Spleen (tissue), 13 donors: ENCODE measurements at places on chromosomes 5 and 9. TPM values are rescaled to one million over a fixed set of nuclear protein-coding genes. Genes with fewer than 3 reads are reported as not detected.

DNA sequence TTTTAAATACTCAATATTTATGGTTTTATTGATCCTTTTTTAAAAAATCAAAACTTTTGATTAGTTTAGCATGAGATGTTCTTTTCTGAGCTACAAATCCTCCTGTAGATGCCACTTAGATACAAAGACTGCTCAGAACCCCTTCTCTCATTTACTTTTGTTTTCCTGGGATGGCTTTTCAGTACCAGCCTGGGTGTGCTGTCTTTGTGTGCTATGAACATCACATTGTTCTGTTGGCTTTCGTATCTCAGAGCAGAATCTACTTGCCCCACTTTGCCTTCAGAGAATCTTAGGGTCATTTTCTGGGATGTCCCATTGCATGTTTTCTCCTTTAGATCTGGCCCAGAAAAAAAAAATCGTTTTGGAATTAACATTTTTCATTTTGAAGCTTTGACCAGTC is 85.9 kb downstream of the RASGRF2 start:
- DNase-seq, result no peak

GRCh38 chr9:3888497-3888858 is 362.7 kb upstream of the RFX3 start:
- DNase-seq, result no peak

GRCh38 chr5:14235872-14236271 is 92.7 kb downstream of the TRIO start:
- DNase-seq, result no peak

DNA sequence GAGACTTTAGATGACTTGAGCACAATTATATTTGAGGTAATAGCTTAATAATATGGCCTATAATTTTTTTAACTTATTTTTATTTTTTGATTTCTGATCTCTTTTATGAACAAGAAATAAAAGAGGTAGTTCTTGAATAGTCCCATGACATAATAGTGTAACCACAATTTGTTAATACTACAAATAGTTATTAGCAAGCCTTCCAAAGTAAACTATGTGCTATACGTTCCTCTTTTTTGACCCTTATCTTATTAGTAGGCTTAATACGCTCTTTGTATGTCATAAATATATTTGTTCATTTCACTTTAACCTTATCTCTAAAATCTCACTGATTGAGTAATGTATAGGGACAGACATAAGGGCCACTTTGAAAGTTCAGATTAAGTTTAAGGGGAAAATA is 78.7 kb upstream of the NR4A3 start:
- DNase-seq, result no peak

- DNase-seq, result no peak
Measured at GRCh38 chr5:108814551-108814950, 66.9 kb downstream of the FER start.

DNA sequence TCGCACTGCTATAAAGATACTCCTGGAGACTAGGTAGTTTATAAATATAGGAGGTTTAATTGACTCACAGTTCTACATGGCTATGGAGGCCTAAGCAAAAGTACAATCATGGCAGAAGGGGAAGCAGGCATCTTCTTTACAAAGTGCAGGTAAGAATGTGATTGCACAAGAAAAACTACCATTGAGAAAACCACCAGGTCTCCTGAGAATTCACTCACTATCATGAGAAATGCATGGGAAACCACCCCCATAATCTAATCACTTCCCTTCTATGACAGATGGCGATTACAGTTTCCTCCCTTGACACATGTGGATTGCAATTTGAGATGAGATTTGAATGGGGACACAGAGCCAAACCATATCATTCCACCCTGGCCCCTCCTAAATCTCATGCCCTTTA is 121.2 kb upstream of the ST8SIA4 start:
- DNase-seq, result no peak

- no peak for DNase-seq
Measured at GRCh38 chr5:5344606-5345005, 77.9 kb upstream of the ICE1 start.

GRCh38 chr5:72020161-72020983 is 86.9 kb upstream of the MAP1B start:
- no peak for DNase-seq

GRCh38 chr5:24598956-24599355 is 45.8 kb downstream of the CDH10 start:
- no peak for DNase-seq

GRCh38 chr5:31054453-31054852 is 139.0 kb upstream of the CDH6 start:
- no peak for DNase-seq

DNA sequence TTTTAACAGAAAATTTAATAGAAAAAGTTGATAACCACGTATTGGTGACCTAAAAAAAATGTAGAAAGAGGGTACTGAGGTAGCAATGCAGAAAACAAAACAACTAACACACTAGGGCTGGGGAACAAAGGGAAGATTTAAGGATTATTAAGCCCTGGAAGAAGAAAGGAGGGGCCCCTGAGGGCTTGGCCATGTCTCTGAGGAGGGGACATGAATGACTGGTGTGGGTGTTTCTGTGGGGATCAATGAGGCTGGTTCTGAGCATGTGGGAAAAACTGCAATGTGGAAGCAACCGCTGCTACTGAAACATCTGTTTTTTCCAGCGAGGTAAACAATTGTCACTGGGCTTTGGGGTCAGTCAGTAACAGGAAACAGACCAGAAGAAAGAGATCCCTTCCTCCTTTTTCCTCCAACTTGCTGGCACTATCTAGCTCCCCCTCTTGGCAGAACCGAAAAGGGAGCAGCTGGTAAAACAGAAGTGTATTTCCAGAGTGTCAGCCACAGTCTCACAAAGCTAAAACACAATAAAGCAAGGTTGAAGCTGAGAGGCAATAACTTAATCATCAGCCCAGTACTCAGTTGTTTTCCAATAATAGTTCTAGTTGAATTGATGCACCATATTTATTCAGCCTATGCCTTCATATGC is 48.3 kb downstream of the ATPSCKMT start:
- no peak for DNase-seq

DNA sequence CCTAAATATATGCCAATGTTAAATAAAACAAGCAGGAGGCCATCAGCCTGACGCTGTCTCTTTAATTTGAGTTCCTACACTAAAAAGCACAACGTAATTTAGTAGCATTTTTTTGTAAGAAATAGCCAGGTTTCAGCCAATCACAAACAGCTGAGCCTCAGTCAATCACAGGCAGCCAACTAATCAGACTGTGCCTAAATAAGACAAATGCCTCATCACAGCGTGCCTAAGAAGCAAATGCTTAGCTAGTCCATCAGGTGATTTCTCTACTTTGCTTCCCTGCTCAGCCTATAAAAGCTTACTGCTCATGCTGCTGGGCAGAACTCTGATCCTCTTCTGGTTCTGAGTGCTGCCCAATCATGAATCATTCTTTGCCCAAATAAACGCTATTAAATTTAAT is 38.3 kb upstream of the RORB start:
- DNase-seq, result no peak

DNA sequence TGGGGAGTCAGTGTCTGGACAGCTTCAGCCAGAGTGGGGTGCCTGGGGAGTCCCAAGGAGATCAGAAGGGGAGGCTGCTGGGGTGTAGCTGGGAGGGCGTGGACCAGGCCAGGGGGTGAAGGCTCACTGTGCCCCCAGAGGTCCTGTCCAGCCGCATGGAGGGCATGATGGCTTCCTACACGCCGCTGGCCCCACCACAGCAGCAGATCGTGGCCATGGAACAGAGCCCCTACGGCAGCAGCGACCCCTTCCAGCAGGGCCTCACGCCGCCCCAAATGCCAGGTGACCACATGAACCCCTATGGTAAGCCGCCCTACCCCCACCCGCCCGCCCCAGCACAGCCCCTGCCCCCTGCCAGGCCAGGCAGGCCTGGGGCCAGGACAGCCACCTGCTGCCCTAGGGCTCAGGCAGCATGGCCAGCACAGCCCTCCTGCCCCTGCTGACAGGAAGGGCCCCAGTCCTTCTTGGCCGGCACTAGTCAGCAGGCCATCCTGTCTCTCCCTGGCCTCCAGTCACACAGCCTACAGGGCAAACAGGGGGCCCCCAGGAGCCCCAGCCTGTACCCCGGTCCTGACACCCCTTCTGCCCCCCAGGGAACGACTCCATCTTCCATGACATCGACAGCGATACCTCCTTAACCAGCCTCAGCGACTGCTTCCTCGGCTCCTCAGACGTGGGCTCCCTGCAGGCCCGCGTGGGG is 82.1 kb downstream of the LMX1B start:
- peak; percentile 70 for DNase-seq

DNA sequence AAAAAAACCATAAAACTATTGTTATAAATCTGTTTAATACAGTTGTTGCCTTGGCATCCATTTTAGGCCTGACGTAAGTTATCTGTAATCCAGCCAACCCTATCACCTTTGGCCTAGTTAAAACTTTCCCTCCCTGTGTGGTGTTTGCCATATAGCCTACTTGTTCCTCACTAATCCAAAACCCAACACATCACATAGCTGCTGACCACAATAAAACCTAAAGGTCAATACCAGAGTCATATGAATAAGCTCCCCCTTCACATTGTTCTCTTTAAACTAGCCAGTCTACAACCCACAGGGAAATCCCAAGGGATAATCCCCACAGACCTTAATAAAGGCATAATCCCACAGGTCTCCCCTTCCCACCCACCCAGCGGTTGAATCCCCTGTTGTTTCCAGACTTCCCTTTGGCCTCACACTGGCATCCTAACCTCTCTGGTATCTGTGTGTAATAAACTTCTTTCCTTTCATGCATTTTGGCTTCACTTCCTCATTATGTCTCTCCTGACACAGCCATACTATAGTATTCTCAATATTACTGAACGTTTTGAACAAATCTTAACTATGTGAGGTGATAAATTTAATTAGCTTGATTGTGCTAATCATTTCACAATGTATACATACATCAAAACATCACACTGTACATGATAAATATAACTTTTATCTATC is 50.8 kb downstream of the DTWD2 start:
- no peak for DNase-seq

GRCh38 chr5:132826424-132827082 is 3.9 kb downstream of the SHROOM1 start:
- DNase-seq, result no peak

DNA sequence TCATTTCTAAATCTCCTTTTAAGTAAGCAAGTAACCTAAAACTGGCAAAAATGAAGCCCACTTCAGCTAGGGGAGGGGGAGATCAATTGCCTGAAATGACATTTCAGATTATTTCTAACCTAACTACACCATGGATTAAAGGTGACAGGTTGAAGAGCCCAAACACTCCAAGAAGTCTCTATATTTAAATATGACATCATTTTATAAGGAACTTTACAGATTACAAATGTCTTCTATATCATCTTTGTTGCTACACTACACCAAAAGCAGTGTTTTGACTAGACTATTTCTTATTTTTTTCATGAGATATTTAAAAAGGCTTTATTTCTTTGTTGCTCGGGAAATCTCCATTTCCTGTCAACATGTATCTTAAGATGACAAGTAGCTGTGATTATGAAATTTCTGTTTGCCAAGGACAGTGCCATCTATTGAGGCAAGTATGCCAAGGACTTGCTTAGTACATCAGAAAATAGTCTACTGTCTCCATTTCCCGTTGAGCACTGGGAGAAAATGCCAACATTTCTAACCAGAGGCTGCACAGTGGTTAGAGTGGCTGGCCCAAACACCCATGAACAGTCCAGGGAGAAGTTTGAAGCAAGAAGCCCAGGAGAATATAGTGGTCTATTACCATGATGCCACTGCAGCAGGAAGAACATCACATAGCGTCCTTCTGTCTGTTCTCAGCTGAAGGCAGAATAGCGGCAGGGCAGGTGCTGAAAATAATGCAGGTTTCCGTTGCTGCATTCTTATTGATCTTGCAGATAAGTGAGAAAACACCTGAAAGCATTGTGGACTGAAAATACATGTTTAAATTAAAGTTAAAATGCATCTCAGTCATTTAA is 93.4 kb upstream of the ITGA2 start:
- no peak for DNase-seq

- DNase-seq, result no peak
Measured at GRCh38 chr5:104611135-104611767, 1048.7 kb upstream of the NUDT12 start.

GRCh38 chr9:76297721-76298239 is 96.4 kb downstream of the RFK start:
- DNase-seq, result no peak

DNA sequence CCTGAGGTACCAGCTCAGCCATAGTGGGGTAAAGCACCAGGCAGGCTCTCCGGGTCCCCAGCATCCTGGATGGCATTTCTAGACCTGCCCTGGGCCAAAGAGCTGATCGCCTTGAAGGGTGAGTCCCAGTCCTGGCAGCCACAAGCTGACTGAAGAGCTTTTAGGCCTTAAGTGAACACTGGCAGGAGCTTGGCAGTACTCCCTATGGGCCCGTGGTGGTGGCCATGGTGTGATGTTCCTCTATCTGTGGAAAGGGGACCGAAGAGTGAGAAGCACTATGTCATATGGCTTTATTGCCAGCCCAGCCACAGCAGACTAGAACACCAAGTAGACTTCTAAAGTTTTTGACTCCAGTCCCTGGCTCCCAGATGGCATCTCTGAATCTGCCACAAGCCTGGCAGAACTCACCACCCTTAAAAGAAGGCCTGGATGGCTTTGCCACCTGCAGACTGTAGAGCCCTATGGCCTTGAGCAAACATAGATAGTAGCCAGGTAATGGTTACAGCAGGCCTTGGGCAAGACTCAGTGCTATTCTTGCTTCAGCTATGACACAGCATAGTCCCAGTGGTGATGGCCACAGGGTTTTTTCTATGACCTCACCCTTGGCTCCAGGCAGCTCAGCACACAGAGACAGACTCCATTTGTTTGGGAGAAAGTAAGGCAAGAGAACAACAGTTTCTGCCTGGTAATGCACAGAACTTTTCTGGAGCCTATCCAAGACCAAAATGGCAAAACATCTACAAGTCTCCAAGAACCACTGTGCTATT is 801.5 kb upstream of the DMAC1 start:
- DNase-seq, result no peak

GRCh38 chr5:17180864-17181723 is 36.3 kb upstream of the BASP1 start:
- DNase-seq, result no peak

DNA sequence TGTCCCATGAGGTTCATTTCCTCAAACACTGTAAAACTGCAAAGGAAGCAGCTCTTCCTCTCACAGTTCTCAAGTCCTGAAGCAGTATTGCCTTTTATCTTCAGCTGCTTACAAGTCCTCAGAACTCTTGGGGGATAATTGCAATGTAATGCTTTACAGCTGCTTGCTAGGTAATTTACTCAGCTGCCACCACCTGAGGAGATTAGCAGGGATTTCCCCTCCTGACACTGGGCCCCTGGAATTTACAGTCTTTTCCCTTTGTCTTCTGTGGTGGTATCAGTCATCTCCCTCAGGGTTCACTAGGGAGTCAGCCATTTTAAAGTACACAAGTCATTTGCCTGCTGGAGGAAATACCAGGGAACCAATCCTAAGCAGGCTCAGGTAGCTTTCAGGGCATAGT is 754.3 kb upstream of the GRAMD2B start:
- DNase-seq, result no peak

GRCh38 chr9:15010581-15010980 is 100.4 kb upstream of the FREM1 start:
- no peak for DNase-seq

The SLC27A6 gene
- not detected for total RNA-seq

The CENPP gene
- 6.9 TPM for total RNA-seq

The TMEM203 gene
- total RNA-seq, result 34.6 TPM

The SLCO6A1 gene
- not detected for total RNA-seq

The GMCL2 gene
- not detected for total RNA-seq

The FAM114A2 gene
- total RNA-seq, result 37.3 TPM

The TUSC1 gene
- 9.5 TPM for total RNA-seq

The CCDC180 gene
- 10.9 TPM for total RNA-seq

The NRARP gene
- 7.7 TPM for total RNA-seq

The EPB41L4B gene
- total RNA-seq, result 0.09 TPM

The DDX4 gene
- total RNA-seq, result 0.30 TPM

The PCDHB4 gene
- 2.6 TPM for total RNA-seq

The CCL27 gene
- total RNA-seq, result not detected

The CDC25C gene
- 0.33 TPM for total RNA-seq

The ERGIC1 gene
- total RNA-seq, result 122 TPM

The LAMC3 gene
- total RNA-seq, result 79.5 TPM

The UBE2QL1 gene
- 0.33 TPM for total RNA-seq
